ENCODE measurements at places on chromosomes 13 and 19.

DNA sequence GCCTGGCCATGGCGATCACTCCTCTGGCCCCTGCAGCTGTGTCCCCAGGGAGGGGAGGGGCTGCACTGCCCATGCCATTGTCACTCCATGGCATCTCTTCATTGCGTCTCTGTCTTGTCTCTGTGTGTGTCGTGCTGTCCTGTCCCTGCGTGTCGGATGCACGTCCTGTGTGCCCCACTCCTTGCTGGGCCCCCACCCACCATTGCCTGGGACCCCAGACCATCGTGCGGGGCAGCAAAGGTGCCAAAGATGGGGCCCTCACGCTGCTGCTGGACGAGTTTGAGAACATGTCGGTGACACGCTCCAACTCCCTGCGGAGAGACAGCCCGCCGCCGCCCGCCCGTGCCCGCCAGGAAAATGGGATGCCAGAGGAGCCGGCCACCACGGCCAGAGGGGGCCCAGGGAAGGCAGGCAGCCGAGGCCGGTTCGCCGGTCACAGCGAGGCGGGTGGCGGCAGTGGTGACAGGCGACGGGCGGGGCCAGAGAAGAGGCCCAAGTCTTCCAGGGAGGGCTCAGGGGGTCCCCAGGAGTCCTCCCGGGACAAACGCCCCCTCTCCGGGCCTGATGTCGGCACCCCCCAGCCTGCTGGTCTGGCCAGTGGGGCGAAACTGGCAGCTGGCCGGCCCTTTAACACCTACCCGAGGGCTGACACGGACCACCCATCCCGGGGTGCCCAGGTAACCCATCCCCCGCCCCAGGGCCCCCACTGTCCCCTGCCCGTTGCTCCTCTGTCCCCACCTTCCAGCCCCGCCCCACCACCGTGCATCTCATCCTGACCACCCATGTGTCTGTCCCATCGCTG is 23.9 kb upstream of the NCCRP1 start:
- no peak for DNase-seq

GRCh38 chr13:99374994-99375737 is 68.0 kb upstream of the GPR183 start:
- no peak for DNase-seq

DNA sequence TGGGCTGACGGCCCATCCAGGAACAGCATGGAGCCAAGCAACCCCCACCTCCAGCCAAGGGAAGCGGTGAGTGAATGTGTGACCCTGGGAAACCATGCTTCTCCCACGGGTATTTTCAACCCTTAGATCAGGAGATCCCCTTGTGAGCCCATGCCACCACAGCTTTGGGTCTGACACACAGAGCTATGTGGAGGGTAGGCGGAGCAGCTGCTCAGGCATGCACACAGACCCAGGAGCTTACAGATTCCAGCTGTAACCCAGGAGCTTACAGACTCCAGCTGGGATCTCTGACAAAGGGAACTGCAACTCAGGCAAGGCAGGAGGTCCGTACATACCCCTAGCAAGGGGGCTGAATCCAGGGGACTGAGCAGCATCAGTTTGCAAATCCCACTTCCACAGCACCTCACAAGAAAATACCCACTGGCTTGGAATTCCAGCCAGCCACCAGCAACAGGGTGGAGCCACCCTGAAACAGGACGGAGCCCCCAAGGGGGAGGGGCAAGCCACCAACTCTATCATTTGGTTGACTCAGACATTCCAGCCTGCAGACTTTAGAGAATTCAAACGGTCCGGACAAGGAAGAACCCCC is 40.8 kb upstream of the RFXAP start:
- no peak for DNase-seq

- no peak for DNase-seq
These were observed 152.1 kb downstream of the URI1 start for GRCh38 chr19:30093966-30094755.

DNA sequence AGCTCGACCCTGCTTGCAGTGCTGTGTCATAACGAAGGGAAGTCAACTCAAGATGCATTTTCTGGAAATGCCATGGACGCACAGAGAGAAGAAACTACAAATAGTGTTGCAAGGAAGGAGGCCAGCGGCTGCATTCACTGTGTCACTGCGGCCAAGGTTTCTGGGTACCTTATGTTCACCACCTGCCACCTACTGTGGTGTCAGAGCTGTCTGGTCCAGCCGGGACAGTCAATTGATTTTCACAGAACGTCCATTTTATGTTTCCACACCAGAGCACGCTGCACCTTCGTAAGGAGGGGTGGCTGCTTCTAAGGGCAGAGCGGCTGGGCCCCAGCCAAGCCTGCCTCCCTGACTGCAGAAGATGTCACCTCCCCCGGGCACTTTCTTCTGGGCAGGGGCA is 17.7 kb downstream of the TSHZ3 start:
- no peak for DNase-seq

DNA sequence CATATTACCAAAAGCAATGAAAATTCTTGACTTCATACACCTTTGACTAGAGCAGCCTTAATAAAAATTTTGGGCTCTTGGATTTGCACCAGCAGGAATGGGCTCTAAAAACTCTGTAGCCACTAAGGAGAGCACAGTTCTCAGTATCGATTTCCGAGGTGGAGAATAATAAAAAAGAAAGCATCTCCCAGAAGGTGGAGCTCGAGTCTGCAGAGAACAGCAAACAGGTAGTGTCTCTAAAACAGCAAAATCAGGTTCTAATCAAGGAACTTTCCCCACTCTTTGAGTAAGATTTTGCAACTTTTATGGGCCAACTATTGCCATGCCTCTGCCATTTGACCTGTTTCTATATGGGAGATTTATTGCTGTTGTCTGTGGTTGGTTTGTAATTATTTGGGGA is 258.7 kb upstream of the GPC6 start:
- no peak for DNase-seq

- no peak for DNase-seq
These were observed 46.0 kb downstream of the WDFY2 start for GRCh38 chr13:51630288-51630615.

DNA sequence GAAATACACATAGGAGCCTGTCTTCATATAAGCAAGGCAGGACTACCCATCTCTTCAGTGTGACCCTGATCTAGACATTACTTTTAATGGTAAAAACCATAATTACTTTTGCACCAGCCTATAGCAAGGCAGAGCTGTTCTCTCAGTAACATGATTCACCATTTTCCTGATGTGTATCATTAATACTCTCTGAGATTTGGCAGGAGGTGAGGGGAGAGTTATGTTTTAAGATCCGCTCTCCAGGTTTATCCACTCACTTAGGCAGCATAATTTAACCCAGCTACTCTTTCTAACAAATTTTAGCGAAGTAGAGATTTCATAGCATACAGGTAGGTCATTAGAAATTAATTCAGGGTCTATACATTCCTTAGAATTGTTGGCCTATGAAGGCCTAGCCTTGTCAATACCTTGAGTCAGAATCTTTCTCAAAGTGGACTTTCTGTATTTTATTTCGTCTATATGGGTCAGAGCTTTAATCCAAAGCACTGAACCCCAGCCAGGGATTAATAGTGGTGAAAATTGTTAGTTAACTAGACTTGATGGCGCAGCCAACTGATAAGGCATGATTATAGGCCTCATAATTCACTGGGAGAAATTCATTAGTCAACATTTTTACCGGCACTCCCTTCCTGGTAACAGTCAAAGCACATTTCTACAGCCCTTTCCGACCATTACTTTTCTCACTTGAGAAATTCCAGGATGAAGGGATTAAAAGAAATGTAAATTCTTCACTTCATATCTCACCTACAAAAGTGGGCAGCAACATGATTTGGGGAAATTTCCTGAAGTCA is 955.1 kb downstream of the DIAPH3 start:
- no peak for DNase-seq

DNA sequence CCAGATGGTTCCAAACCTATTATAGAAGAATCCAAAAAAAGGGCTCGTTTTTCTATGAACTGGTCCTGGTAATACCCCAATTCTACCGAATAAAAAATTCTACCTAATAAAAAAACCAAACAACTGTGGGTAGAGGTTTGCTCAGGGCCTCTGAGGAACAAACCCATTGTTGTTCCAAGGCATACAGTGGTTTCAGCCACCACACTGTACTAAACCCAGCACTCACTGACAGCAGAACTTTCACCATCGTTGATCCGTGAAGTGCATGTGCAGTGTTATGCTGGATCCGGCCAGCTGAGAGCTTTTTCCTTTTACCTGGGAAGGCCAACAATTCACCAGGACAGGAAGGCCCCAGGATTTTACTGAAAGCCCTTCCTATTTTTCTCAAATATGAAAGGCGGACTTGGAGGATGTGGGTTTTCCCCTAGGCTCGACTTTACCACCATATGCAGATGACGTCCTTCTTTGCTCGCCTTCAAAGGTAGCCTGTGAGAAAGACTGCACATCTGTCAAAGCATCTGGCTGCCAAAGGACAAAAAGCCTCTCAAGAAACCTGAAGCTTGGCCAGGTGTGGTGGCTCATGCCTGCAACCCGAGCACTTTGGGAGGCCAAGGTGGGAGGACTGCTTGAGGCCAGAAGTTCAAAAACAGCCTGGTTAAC is 7.2 kb upstream of the PABPC3 start:
- DNase-seq, result no peak

DNA sequence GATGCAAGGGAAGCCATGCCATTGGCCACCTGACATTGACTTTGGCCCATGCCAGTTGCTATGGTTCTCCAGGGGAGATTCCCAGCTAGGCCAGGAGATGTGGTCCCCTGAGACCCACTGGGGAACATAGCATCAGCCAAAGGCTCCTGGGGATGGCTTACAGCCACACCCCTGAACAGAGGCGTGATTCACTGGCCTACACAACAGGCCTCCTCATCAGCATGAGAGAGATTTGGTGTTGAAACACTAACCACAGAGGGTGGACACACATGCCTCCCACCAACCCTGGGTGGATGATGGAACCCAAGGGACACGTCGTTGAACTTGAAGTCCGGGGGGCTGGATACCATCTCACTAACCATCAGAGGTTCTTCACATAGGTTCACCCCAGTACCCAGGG is 14.4 kb downstream of the IQCN start:
- no peak for DNase-seq

DNA sequence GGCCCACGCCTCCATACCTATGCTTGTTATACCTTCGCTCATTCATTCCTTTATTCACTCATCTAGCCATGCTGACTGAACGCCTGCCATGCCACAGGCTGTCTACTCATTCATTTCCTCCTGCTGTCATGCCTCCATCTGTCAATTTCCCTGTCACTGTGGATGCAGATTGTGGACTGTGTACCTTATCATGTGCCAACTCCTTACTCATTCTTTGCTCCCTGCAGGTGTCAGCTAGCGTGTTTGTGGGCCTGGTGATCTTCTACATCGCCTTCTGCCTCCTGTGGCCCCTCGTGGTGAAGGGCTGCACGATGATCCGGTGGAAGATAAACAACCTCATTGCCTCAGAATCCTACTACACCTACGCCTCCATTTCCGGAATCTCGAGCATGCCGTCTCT is 4.1 kb upstream of the PSMD8 start:
- DNase-seq, result no peak

GRCh38 chr19:2228157-2229030 is 7.7 kb downstream of the PLEKHJ1 start:
- DNase-seq, result no peak

GRCh38 chr13:98155475-98156109 is 12.7 kb downstream of the FARP1 start:
- no peak for DNase-seq

GRCh38 chr19:51123381-51123800 is 1.3 kb upstream of the SIGLEC9 start:
- DNase-seq, result no peak

- peak; percentile 2 for DNase-seq
These were observed 474 bp upstream of the IFT88 start for GRCh38 chr13:20566468-20566897.

- no peak for DNase-seq
These were observed 88.6 kb downstream of the DPF1 start for GRCh38 chr19:38135150-38135998.

- no peak for DNase-seq
These were observed 2.6 kb upstream of the DNAJC15 start for GRCh38 chr13:43020794-43021193.
